Kasumi-1 (cell line): ENCODE measurements at places on chromosomes 11 and 22.

DNA sequence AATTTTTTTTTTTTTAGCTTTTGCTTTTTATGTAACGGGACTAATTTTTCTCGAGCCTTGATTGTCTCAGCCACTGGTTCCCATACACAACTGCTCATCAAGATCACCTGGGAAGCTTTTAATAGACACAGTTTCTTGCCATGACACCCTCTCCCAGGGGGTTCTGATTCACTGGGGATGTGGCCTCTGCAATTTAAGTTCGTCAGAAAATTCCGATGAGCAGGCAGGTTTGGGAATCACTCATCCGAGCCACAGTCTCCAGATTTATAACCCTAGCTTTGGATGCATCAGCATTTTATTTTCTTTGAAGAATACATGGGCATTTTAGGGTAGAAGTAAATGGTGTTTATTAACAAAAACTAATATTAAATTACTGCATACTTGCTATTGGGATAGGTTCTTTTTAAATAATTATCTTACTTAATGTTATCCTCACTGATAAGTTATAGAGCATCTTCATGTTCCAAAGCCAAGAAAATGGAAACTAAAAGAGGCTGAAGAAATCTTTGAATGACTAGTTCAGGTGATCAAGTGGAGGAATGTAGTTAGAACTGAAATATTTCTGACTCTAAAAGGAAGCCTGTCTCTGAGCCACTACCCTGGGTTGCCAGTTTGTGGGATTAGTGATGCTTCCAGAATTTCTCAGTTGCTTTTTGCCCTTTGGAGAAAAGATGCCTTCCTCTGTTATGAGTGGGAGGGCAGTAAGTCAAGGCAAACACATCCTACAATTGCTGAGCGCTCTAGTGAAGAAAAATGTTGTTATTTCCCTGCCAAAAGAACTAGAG lies 319.0 kb downstream of the DDX10 start:
- DNase-seq: no peak

DNA sequence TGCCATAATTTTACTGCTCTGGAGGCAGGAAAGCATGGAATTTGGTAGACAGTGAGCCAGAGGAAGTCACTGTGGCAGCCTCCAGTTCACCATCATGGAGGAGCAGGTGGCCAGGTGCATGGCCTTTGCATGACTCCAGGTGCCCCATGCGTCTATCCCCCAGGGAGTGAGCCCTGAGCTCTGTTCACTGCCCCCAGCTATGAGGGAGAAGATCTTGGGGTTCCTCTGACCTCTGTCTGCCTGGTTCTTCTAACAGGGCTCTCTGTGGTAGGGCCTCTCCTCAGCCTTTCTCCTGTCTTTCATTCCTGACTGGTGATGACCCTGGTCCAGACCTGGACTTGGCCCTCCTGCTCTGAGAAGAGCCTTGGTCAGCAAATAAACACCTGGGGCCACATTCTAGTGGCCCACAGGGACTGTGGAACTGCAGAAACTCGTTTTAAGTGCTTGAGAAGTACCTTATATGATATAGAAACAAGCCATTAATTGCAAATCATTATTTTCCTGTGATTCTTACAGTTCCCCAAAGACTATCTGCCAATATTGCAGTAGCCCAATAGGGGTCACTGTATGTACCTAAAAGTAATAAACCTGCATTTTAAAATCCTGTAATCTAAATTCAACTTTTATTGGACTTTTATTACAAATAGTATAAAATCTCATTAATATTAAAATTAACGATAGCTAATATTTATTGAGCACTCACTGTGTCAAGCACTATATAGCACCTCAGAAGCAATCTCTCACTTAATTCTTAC lies 120.0 kb upstream of the SYT13 start:
- peak; percentile 5 for DNase-seq

- no peak for DNase-seq
Observed at GRCh38 chr22:28899199-28899853, 16.0 kb downstream of the ZNRF3 start.

GRCh38 chr11:289712-290620 lies 1.0 kb downstream of the PGGHG start:
- DNase-seq: no peak

DNA sequence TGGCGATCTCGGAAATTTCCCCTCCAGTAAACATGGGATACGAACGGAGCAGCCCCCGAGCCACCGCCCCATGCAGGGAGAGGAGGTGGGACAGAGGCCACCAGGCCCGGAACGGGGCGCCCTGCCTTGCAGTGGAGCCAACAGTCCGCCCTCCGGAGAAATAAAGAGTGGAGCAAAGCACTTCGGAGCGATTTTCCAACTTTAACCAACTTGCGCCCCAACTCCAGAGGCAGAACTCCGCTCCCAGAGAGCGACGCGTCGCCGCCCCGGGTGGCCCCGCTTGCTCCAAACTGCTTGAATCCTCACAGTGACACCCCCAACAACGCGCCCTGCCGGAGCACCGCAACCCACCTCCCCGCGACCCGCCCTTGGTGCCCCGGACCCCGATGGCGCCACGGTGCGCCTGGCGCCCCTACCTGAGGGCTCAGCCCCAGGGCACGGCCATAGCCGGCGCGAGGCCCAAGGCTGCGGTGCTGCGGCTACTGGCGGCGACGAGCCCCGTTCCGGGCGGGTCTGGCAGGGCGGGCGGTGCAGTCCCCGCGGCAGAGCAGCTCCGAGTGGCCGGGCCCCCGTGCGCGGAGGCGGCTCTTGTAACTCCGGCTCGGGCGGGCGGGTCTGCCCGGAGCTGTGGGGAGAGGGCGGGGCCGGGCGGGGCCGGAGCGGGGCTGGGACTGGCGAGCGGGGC lies at the start of gene AHNAK:
Gene AHNAK (minus strand): TSS at position 563 of the 685 bp plus-strand sequence. CDS start 10,708 bp downstream, outside the sequence.
- DNase-seq: peak; percentile 6

- DNase-seq: no peak
Observed at GRCh38 chr11:57475191-57475590, 14.9 kb downstream of the RTN4RL2 start.

DNA sequence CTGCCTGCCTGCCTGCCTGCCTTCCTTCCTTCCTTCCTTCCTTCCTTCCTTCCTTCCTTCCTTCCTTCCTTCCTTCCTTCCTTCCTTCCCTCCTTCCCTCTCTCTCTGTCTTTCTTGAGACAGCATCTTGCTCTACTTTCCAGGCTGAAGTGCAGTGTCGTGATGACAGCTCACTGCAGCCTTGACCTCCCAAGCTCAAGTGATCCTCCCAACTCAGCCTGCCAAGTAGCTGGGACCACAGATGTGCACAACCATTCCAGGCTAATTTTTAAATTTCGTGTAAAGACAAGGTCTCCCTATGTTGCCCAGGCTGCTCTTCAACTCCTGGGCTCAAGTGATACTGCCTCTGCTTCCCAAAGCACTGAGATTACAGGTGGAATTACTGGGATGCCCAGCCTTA lies 328.2 kb upstream of the SORL1-AS1 start:
- DNase-seq: no peak

GRCh38 chr22:38071421-38072321 lies 12.3 kb downstream of the SLC16A8 start:
- no peak for DNase-seq

DNA sequence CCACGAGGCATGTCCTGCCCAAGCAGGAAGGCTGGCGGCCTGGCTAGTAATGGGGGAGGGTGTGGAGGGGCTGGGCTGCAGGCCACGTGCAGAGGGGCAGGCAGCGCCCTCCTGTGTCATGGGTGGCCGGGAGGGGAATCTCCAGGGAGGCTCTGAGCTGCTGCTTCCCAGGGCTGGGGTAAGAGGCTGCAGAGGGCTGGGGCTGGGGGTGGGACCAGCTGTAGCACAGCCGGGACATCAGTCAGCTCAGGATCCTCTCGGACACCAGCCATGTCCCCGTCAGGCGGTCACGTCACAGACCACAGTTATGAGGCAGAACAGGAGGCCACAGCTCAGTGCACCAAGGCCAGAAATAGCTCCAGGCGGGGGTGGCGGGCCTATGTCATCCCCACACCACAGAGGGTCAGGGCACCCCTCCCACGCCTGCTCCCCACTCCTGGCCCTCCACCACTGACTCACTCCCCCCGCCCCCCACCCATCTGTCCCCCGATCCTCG lies 21.1 kb downstream of the RTN4R start:
- peak; percentile 51 for DNase-seq

- no peak for DNase-seq
Observed at GRCh38 chr11:31797190-31798056, 13.7 kb downstream of the PAX6 start.

DNA sequence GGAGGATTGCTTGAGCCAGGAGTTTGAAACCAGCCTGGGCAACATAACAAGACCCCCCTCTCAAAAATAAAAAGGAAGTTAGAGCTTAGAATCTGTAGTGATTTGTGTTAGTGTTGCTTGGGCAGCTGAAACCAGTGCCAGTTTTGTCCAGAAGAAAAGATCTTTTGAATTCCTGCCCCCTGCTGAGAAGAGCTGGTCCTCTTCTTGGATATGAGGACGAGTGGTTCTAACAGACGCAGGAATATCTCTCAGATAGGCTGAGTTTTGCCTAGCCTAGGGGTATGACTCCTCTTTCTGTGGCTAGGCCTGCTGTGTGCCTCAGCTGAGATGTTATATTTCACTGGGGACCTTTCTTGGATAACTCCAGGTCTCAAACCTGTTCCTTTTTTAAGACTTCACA lies 102.8 kb downstream of the STIM1 start:
- DNase-seq: no peak

- DNase-seq: no peak
Observed at GRCh38 chr11:57471496-57471895, 11.2 kb downstream of the RTN4RL2 start.

DNA sequence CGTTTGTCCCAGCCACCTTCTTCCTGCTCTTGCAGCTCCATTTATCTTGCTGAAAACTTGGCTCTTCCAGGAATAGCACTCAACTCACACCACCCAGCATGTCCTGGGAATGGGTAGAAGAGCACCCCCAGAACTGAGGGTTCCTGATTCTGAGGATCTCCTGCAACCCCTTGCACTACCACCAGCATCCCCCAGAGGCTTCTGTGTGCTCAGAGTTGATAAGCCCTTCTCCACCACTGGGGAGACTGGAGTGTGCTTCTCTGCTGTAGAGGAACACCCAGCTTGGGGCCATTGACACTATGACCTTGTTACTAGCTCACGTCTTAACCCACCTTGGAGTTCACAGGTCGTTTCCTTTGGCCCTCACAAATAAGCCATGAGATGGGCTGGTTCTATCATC lies 121.0 kb downstream of the GRIK4 start:
- DNase-seq: no peak

GRCh38 chr11:9459667-9460321 lies 1.0 kb upstream of the ZNF143 start:
- DNase-seq: peak; percentile 52

DNA sequence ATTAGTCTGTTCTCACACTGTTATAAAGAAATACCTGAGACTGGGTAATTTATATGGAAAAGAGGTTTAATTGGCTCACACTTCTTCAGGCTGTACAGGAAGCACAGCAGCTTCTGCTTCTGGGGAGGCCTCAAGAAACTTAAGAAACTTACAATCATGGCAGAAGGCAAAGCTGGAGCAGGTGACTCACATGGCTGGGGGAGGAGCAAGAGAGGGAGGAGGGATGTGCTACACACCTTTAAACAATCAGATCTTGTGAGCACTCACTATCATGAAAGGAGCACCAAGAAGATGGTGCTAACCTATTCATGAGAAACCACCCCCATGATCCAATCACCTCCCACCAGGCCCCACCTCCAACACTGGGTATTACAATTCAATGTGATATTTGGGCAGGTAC lies 381.6 kb downstream of the ETS1 start:
- no peak for DNase-seq

DNA sequence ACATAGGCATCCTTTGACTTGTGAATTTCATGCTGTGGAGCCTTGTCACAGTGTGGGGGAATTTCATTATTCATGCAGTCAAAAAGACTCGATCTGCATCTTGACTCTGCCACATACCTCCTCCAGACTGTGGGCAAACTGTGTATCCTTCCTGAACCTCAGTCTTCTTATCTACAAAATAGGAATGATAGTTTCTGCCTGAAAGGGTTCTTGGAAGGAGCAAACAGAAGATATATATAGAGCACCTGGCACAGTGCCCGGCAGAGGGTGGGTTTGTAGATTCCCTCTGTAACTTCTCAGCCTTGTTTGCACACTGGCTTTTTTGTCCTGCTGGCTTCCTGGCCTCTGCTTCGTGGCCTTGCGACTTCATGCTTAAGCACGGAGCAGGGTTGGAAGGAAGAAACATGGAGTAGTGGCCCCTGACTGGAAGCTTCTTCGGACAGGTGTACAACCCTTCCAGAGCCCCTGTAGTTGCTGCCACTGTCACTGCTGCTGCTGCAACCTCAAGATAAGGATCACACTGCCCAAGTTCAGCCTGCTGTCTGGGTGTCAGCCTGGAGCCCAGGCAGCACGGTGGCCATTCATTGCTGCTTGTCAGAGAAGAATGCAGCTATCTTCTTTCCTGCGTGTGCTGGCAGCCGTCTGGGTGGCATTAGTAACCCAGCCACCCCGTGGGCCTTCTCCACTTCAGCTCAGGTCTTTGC lies 106.4 kb downstream of the MICAL2 start:
- DNase-seq: peak; percentile 59

DNA sequence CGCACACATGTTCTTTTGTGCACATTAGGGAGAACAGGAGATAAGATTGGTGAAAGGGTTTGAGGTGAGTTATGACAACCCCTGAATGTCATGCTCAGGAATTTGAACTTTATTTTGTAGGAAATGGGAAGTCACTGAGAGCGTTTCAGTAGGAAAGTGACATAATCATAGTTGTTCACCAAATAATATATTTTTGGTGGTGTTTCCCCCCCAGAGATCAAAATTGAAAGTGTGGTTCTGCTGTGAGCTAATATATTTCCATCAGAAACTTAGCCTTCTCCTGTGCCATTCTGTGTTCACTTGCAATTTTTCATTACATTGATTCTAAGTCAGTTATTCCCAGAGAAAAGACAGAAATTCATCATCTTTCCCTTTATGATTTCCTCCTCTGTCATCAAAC lies 64.1 kb upstream of the RCN1 start:
- no peak for DNase-seq

DNA sequence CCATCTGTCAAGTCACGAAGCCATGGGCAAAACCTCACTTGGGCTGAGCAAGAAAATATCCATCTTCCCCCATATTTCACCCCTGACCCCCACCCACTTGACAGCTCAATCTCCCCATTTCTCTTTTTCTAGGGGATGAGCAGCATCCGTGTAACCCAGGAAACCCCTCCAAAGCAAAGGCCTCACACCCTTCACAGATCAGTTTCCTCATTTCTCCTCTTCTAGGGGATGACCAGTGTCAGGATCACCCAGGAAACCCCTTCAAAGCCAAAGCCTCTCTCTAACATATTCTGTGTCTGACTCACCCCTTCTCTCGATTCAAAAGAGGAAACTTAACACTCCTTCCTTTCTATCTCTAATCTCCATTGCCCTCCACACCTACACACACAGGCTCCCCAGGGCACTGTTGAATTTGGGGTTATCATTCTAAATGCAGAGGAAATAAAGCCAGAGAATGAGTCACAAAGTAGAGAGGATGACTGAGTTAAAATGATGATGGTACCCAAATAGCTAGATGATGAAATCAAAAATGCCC lies 439.7 kb downstream of the BUD13 start:
- no peak for DNase-seq

GRCh38 chr11:2298795-2299761 lies 2.6 kb downstream of the C11orf21 start:
- DNase-seq: no peak

DNA sequence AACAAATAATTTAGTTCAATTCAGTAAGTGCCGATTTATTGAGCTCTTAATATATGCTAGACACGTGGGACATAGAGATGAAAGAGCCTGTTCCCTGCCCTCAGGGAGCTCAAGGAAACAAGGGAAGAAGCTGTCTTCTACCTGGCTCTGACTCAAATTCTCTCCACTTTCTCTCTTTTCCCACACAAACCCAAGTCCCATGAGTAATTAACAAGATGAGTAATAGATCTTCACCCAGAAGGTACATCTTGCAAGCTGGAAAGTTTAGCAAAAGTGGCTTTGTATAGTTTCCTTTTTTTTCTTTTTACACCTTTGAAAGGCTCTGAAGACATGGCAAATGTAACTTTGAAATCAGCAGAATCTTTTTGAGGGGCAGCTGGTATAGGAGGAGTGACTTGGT lies 48.2 kb upstream of the CHST1 start:
- no peak for DNase-seq
